Islet precursor cell (in vitro differentiated cells): ENCODE measurements at places on chromosomes 16 and 17.

GRCh38 chr17:3512505-3513171 lies 36.8 kb downstream of the ASPA start:
- DNase-seq: peak; percentile 90

DNA sequence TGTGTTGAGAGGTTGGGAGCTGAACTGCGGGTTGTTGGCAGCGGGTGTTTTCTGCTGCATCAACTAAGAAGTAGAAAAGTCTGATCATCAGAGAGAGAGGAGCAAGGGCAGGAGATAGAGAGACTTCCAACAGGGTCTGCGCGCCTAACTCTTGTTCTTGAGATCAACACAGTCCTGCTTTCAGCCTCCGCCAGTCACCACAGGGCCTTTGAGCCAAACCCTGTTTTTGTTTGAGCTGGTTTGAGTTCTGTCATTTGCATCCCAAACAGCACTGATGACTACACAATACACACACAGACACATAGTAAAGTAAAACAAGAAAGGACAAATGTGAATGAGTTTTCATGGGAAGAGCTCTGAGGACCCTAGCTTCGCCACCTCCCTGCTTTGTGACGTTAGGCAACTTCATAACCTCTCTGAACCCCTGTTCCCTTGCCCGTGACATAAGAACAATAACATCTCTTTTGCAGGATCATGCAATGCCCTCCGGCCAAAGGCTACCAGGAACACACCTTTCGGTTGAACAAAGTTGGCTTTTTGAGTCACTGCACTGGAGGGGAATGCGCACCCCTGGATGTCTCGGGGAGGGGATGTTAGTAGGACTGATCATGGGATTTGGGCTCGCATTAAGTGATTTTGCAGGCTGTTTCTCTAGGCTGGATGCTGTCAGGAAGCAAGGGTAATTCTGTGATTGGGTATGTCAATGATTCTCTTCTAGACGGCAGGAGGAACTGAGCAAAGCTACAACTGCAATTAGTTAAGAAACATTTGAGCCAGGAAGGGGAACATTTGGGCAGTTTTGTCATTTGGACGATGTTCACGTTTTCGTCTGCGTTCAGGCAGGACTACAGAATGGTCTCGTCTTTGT lies 92.3 kb downstream of the C16orf78 start:
- DNase-seq: peak; percentile 34

DNA sequence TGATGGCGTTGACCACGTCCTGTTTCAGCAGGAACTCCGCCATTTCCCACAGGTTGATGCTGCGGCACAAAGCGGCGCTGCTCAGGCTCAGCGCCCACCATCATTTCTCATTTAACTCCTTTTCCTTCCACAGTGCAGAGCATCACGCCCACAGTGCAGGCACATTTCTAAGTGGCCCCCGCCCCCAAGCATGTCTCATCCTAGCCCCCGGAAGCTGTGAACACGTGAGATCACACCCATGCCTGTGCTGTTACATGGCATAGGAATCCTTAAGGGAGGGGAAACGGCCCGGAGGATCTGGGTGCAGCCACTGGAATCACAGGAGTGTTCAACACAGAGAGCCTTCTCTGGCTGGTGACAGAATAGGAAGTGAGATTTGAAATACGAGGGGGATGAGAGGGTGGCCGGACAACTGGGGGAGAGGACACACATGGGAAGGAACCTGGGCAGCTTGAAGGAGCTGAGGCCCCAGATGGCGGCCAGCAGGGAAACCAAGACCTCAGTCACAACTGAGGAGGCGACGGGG lies 4.7 kb downstream of the NAGPA start:
- no peak for DNase-seq

DNA sequence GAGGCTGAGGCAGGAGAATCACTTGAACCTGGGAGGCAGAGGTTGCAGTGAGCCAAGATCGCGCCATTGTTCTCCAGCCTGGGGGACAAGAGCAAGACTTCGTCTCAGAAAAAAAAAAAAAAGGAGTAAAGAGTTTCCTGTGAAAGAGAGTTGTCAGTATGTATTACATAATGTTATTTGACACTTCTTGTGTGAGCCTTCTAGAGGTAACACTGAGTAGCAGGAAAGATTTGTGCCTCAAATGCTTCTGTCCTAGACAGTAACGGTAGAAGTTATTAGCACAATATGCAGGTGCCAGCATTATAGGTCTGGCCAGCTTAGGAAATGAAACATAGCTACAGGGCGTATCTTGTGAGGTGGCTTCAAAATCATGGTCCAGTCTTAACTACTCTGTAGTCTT lies 6.2 kb downstream of the RPS6KB1 start:
- DNase-seq: no peak

GRCh38 chr16:77579351-77579891 lies 142.9 kb upstream of the NUDT7 start:
- no peak for DNase-seq

- DNase-seq: no peak
These were observed 32.6 kb downstream of the PMP22 start for GRCh38 chr17:15232517-15232915.

DNA sequence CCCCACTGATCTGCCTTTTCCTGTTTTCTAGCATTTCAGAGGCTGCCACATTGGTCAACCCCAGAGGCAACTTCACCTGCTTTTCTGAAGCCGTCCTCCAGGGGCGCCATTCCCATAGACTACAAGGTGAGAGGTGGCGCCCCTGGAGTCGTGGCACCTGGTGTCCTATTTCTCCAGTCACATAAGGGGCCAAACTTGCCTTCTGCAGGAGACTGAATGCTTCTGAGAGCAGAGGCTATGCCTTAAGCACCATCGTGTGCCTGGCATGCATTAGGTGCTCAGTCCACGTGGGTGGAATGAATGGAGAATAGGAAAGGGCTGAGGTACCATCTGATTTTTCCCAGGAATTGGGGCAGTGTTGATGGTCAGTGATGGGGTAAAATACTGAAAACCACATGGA lies 164.8 kb downstream of the HAPSTR1 start:
- DNase-seq: peak; percentile 74

DNA sequence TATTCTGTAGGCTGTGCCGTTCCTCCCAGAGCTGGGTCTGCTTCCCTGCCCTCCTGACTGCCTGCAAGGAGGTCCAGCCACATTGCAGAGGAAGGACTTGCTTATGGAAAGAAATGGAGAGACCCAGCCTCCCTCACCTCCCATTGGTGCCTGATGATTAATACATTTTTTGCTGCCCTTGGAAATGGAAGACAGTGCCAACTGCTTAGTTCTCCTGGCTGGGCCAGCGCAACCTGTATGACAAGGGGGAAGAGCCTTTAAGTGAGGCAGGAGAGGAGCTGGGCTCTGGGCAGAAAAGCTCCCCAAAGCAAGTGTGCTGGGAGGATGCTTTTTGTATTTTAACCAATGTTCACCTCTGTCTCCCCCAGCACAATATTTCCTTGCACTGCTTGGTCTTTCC lies 238.5 kb downstream of the SOX9 start:
- DNase-seq: no peak

- DNase-seq: no peak
These were observed 3.0 kb upstream of the TBX2 start for GRCh38 chr17:61396586-61397085.

- no peak for DNase-seq
These were observed 79.3 kb upstream of the HSBP1 start for GRCh38 chr16:83728492-83728891.

- DNase-seq: no peak
These were observed 489.9 kb upstream of the CDH5 start for GRCh38 chr16:65876624-65877023.

DNA sequence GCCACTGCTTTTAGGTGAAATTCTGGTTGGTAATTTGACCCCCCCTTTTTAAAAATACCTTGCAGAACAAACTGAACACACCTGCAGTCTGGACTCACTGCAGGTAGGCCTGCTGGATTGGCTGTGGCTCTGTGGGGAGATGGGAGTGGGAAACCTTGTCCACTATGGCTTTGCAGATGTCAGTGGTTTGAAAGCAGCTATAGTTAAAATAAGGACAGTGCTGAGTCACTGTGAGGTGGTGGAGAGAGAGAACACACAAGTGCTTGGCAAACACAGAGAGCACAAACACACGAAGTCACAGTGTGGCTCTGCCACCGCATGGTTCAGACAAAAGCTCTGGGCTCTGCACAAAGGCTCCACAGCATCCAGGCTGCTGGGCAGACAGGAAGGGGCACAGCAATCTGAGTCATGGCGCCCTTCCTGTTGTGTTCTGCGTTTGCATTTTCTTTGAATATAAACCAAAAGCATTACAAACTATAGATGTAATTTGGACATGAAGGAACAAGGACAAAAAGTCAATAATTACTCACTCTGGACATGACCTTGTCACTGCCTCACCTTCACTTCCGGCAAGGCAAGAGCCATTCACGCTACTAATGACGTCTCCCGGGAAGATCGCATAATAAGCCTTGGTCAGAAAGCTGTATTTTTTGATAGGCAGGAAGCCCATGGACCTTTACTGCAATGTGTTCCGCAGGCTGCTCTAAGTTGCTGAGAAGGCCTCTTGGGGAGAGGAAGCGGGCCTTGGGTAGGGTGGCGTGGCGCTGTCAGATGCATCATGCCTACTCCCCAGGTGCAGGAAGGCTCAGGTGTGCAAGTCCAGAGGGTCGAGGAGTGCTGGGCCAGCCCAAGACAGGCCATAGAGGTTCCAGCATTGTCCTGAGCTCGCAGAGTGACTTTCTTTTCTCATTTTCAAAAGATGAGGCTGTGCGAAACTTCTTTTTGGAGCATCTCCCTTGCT lies 60.1 kb upstream of the MED9 start:
- DNase-seq: no peak

DNA sequence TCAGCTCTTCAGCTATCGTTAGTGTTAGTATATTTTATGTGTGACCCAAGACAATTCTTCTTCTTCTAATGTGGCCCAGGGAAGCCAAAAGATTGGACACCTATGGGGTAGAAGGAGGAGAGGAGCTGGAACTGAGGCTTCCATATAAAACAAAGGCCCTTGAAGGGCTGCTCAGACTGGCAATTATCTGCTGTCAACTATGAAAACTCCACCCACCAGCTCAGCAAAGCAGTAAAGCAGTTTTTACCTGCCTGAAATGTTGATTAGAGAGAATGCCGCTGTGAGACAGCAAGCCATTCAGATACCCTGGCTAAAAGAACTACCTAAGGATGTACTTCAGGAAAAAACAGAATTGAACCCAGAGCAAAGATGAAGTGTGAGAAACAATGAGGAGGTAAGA lies 45.9 kb upstream of the GNAO1 start:
- no peak for DNase-seq

GRCh38 chr16:58510776-58511628 lies 4.3 kb upstream of the SETD6 start:
- DNase-seq: no peak

DNA sequence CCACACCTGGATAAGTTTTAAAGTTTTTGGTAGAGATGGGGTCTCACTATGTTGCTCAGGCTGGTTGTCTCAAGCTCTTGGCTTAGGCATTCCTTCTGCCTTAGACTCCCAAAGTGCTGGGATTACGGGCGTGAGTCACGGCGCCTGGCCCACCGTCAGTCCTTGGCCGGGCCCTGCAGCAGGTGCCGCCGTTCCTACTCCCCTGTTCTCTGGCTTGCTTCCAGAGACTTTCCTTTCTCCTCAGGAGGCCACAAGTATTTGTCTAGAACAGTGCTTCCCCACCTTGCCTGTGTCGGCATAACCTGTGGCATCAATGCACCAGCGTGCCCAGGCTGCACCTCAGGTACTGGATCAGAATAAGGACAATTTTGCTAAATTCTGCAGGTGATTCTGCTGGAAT lies 3.0 kb upstream of the MGAT5B start:
- no peak for DNase-seq

DNA sequence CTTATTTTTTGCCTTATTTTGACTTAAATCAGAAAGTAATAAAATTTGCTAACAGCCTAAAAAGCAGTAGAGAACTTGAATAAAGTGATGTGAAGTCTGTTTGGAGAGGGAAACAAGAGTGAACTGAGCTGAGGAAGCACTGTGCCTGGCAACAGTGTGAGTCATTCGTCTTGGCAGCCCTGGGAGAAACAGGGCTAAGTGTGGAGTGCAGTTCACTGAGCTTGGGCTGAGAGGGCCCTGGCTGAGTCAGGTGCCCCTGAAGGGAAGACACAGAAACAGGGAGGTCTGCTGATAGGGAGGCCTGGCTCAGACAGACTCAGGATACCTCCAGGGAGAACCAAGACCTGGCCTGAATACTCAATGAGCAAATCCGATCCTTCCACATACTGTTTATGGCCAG lies 132.1 kb downstream of the HS3ST4 start:
- peak; percentile 81 for DNase-seq

- peak; percentile 99 for DNase-seq
These were observed at the start of gene AP1G1 for GRCh38 chr16:71808593-71809459. Gene AP1G1 (minus strand): TSS chr16:71808834. CDS start chr16:71789479, 19,355 bp downstream.

GRCh38 chr17:57995076-57995956 lies 7.3 kb upstream of the VEZF1 start:
- DNase-seq: peak; percentile 94

- DNase-seq: no peak
These were observed 16.7 kb upstream of the SLC12A3 start for GRCh38 chr16:56848029-56848936.

- no peak for DNase-seq
These were observed 128.6 kb downstream of the SOX9 start for GRCh38 chr17:72249441-72249840.

DNA sequence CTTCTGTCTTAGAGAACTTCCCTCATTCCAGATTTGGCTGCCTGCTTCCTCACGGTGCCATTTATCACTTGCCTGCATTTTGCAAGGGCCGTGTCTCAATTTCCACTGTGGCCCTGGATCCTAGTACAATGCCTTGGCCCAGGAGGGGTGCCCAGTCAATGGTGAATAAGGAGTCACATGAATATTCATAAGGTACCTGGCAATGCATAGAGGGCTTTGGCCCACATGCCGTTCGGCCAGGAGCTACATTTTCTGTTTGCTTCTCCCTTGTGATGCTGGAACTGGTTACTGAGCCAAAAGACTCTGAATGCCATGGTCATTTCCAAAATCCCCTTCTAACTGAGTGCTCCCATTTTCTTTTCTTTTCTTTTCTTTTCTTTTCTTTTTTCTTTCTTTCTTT lies 4.8 kb upstream of the PIRT start:
- DNase-seq: no peak

GRCh38 chr17:36203335-36203734 lies 6.8 kb upstream of the CCL3L1 start:
- peak; percentile 0 for DNase-seq

GRCh38 chr16:57818377-57819064 lies 16.2 kb upstream of the KIFC3 start:
- no peak for DNase-seq

DNA sequence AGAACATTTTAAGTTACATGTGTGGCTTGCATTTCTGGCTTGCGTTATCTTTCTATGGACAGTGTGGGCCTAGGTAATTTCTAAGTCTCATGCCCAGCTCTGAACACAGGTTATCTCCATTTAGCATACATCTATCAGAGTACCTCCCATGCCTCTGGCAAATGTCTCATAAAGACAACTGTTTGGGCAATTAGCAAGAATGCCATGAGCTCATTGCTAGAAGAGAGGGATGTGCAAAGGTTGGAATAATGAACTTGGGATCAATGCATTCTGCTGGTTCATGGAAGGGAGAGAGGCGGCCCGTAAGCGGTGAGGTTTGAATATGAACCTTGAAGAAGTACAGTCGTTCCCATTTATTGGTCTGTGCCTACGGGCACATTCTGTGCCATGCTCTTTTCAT lies 14.4 kb downstream of the SYT17 start:
- DNase-seq: no peak

GRCh38 chr17:80254396-80255251 lies 6.0 kb upstream of the RNF213 start:
- DNase-seq: peak; percentile 86
